H4 (cell line): ENCODE measurements at places on chromosomes 7 and 10. TPM values are rescaled to one million over a fixed set of nuclear protein-coding genes. Genes with fewer than 3 reads are reported as not detected.
A peak's percentile ranks its signal among the peaks of the same experiment; 100 is the strongest.

DNA sequence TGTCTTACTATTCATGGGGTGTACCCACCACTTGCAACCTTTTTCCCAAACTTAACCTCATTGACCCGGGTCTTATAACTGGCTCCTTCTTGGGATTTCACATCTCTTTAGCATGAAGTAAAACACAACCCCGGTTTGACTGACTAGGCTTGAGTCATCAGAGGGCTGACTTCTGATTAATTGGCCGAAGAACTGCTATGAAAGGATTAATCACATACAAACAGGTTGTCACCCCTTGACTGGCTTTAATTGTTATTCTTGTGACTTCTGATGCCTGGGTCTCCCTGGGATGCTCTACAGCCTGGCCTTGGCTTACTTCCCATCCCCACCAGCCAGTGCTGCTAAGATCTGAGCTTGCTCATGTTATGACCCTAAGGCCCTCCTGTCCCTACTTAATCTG is 8.8 kb upstream of the CRPPA start:
- no peak for DNase-seq

DNA sequence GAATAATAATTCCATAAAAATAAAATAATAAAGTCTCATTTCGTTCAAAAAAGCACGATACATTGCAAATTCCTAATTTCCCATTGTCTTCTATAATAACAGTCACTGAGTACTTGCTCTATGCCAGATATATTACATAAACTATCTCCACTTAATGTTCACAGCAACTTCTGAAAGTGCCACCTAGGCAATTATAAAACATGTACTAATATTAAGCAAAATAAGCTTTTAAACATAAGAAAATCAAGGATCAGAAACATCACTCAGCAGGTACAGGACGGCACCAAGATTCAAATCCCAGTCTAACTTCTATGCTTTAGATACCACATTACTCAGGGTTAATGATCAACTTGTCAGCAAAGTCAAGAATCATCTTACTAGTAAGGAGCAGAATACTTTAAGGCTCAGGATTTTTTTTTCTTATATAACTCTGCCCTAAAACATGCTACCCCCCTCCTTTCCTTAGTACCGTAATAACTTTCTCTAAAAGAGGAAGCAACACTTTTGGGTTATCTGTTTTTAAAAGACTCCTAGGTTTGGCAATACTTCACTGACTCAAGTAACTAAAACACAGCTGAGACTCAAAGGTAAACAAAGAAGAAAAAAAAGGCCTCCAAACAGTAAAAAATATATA is 51.3 kb downstream of the USP6NL start:
- no peak for DNase-seq

GRCh38 chr7:143379611-143380259 is 1.4 kb upstream of the ZYX start:
- no peak for DNase-seq

GRCh38 chr7:141960687-141961422 is 12.7 kb downstream of the TAS2R38 start:
- DNase-seq, result no peak

DNA sequence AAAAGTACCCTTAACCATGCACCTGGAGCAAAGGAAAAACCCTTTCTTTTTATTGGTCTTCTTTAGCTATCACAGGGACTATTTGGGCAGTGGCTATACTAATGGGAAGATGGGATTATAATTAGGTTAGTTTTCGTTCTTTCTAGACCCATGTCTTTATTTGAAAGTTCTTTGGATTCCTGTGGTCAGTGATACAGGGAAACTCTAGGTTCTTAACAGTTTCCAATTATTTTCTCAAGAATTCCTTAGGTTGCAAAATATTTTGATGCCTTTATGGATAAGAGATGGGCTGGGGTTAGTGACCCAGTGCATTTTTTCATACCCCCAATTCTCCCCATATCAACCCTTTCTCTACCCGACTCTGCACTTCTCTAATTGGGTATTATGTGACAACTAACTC is 49.0 kb downstream of the ADD3 start:
- DNase-seq, result no peak

- no peak for DNase-seq
Measured at GRCh38 chr7:137853053-137853452, 6.3 kb upstream of the DGKI start.

- peak; percentile 46 for DNase-seq
Measured at GRCh38 chr7:130242198-130243014, 24.3 kb upstream of the CPA2 start.

DNA sequence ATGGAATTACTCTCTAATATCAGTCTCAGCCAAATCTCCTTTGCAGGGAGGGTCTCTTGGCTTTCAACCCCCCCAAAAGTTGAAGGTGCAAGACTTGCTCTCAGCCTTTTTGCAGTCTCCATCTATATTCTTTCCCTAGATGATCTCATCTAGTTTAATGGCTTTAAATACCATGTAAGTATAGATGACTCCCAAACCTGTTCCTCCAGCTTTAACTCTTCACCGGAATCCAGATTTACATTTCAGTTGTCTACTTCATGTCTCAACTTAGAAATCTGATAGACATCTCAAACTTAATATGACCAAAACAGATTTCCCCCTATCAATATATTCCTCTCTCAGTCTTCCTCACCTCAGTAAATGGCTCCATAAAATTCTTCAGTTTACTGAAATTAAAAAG is 9.9 kb upstream of the TAS2R41 start:
- no peak for DNase-seq

DNA sequence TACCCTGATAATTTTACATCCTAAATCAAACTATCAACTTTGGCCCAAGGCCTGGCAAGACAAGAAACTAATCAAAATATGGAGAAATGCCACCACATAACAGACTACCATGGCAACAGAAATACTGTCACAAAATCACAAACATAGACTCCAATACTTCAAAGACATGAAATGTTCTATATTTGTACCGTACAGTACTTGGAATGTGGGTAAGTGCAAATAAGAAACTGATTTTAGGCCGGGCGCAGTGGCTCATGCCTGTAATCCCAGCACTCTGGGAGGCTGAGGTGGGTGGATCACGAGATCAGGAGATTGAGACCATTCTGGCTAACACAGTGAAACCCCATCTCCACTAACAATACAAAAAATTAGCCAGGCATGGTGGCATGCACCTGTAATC is 9.2 kb downstream of the TNPO3 start:
- no peak for DNase-seq

DNA sequence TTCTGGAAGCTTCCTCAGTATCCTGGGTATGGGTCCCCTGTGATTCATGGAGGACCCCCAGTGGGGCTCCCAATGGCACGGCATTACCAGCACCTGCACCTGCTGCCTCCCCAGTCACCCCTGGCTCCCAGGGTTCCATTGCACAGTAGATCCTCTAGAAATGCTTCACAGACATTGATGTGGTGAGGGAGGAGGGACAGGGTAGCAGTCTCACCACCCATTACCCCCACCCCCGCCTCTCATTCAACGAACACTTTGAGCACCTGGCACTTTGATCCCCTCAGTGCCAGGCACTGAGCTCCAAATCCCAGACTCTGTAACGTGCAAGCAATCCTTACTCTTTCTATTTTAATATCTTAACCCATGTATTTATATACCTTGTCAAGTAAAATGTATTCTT is 26.8 kb upstream of the PSAP start:
- no peak for DNase-seq

GRCh38 chr7:298375-298702 is 8.4 kb downstream of the FOXL3 start:
- no peak for DNase-seq

DNA sequence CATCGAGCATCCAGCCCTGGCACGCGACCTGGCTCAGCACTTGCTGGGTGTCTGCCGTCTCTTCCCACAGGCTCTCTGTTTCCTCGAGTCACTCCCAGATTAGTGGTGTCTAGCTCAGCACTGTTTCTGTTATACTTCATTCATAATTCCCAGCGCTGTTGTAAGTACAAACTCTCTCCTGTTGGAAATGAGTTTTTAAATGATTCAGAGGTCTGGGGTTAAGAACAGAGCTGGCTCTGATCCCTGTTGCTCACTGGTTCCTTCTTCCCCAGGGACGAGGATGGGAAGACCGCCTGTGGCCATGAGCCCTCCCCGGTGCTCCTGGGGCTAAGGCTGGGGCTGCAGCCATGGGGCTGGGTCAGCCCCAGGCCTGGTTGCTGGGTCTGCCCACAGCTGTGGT is 17.3 kb upstream of the C10orf95 start:
- no peak for DNase-seq

DNA sequence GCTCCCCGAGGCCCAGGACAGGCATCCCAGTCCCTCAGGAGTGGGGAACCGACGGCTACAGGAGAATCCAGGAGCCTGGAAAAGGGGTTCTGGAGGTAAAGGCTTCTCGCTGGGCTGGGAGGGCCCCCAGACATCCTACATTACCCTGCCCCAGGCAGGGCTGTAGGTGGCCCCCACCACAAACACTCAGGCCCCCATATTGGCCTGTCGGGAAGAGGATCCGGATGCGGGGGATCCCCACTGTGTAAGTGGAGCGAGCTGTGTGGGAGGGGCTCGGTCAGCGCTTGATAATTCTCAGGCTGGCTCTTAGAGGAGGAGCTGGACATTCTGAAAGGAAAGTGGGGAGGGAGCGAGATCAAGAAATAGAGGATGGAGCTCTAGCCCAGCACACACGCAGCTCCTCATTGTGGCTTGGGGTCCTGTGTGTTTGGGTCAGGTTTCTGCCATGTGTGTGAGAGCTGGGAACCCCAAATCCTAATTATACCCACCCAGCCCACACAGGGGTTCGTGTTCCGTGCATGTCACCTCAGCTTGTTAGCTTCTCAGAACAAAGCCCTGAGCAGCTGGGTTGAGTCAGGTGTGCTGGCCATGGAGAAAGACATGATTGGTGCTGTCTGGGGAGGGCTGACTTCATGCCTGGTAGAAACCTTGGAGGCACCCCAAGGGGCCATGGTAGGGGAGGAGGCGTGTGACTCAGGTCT is 49.4 kb downstream of the ZNF467 start:
- no peak for DNase-seq

GIMAP2 gene
- total RNA-seq, result 19.7 and 22.0 TPM in 2 replicates

RAB19 gene
- total RNA-seq, result not detected in 2 replicates

NKX1-2 gene
- 0.02 TPM in 1 of 2 replicates, not detected in the other for total RNA-seq

SPRN gene
- total RNA-seq, result not detected in 2 replicates

OR6V1 gene
- total RNA-seq, result not detected in 2 replicates

MKX gene
- not detected in 2 replicates for total RNA-seq

NXPH1 gene
- total RNA-seq, result 0.70 TPM in 1 of 2 replicates, not detected in the other

ERVW-1 gene
- not detected in 2 replicates for total RNA-seq
